Activated CD4-positive, CD25-positive, alpha-beta regulatory T cell treated with anti-CD3 and anti-CD28 coated beads, Interleukin-2, amount 50 U/mL, for 24 hours (primary cell): ENCODE measurements at places on chromosomes 1 and 21.

DNA sequence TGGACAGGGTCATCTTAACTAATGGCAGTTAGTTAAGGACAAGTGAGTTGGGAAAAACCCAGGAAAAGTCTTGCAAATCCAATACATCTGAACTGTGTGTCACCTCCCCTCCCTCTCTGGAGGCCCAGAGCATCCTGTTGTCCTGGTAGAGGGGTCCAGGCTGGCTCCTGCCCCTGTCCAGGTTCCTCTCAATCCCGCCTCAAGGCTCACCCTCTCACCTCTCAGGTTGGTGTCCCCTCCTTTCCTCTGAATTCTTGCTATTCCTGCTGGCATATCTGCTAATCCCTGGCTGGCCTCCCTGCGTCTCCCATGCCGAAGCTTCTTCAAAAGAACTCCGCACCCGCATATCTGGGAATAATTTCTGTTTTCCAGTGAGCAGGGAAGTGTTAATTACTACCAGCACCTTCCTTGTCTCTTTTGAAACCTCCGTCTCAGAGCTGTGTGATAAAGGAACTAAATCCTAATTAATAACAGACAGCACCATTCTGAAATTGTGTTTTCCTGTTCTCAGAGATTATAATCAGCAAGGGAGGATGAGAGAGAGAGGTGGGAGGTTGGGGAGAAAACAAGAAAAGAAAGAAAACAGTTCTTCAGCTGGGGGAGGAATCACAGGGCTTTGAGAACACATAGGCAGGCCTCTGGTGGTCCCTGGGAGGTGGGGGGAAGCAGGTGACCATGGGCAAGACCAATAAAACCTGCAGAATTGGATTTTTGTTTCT is 568.0 kb downstream of the PTPRU start:
- ATAC-seq = no peak

GRCh38 chr1:204647114-204647804 is 38.3 kb downstream of the LRRN2 start:
- peak; percentile 62 for ATAC-seq

DNA sequence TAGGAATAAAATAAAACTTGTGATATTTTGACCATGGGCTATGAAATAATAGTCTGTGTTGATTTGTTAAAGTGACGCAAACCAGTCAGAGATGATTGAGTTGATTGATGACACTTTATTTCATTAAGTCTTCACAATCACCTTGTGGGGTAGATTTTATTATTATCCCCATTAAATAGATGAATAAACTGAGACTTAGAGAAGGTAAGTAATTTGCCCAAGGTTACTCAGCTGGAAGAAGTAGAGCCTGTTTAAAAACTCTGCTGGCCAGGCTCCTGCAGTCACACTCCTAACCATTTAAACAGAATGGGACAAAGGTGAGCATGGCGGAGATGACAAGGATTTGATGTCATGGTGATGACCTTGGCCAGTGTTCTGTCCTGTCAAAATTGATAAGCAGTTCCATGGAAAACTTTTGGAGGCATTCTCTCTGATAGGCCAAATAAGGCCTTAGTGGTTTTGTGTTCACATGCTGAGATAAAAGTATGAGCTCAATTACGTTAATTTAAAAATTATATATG is 22.7 kb upstream of the MCOLN3 start:
- no peak for ATAC-seq

DNA sequence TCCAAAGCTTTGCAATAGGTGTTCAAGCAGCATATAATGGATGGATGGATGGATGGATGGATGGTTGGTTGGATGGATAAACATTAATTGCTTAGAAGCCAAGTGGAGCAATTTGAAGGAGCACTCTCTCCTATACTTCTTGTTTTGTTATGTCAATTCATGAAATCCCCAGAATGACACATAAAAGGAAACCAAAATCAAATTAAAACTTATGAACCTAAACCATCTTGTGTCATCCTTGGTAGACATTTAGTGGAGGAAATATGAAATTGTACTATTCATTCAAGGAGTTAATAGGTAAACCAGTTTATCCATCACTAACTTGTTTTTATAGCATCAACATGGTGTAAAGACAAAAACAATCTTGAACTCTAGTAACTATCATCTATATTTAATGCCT is 122.5 kb downstream of the NR5A2 start:
- ATAC-seq = no peak

DNA sequence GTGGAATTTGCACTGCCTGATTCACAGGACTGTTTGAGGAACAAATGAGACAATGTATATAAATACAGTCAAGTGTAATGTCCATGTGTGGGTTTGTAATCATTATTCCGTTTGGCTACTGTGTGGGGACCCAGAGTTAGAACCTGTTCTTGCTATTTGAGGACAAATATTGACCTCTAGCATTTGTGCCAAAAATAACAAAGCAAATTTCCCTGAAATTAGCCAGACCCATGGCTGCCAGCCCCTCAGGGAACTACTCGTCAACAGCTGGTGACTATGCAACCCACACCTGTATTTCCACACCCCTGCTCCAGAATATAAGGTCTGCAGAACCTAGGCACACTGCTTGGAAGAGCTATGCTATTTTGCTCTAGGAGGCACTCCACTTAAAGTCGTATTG is 70.7 kb downstream of the KCNJ6 start:
- no peak for ATAC-seq

DNA sequence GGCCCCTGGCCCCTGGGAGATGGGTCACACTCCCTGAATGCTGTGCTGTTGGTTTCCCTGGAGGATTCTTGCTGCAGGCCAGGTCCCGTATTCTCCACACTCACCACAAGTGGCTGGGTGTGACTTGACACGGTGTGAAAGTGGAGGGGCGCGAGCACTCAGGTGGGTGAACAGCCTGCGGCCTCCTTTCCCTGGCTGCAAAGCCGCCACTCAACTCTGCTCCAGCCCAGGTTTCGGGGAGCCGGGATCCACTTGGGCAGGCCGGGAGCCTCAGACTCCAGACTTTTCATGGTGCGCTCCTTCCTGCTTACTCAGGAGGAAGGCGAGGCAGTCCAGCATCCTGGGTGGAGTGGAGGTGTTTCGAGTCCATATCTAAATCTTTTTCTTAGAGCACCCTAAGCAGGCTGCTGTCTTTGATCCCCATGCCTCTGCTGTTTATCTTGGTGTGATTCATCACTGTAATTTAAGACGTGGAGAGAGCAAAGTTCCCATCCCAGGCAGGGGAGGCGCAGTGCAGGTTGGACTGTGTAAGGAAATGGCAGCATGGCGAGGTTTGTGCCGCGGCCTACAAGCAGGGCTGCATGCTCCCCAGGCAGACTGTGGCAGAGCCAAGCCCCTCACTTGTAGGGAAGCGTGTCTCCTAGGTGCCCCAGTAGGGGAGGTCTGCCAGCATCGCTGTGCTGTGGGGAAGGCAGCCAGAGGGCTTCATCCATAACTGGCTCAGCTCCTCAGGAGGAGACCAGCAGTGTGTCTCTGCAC is 29.6 kb downstream of the VANGL1 start:
- ATAC-seq = no peak

- no peak for ATAC-seq
Measured at GRCh38 chr1:220441211-220441610, 86.7 kb upstream of the MARK1 start.

DNA sequence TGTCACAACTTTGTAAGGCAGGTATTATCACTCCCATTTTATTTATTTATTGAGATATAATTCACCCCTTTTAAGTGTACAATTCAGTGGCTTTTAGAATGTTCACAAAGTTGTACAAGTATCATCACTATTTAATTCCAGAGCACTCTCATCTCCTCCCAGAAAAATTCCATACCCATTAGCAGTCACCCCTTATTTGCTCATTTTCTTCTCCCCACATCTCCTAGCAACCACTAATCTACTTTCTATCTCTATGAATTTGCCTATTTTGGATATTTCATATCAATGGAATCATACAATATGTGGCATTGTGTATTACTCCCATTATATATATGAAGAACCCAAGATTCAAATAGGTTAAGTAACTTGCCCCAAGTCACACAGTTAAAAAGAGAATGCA is 7.0 kb downstream of the DSTYK start:
- no peak for ATAC-seq

DNA sequence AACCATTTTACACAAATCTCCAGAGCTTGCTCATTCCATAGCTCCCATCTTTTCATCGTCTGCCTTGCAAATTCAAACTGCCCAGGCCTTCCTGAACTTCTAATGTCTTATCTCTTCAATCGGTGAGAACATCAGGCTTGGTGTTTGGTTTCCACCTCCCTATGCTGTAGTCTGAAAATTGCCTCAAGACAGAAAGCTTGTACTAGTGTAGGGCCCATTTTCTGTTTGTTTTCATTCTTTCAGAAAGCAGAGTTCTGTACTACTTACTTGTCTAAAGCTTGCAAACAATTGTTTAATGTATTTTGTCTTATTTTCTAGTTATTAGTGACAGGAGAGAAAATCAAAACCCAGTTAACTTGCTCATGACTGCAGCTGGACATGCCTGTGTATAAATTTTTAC is 16.8 kb downstream of the HOOK1 start:
- no peak for ATAC-seq

DNA sequence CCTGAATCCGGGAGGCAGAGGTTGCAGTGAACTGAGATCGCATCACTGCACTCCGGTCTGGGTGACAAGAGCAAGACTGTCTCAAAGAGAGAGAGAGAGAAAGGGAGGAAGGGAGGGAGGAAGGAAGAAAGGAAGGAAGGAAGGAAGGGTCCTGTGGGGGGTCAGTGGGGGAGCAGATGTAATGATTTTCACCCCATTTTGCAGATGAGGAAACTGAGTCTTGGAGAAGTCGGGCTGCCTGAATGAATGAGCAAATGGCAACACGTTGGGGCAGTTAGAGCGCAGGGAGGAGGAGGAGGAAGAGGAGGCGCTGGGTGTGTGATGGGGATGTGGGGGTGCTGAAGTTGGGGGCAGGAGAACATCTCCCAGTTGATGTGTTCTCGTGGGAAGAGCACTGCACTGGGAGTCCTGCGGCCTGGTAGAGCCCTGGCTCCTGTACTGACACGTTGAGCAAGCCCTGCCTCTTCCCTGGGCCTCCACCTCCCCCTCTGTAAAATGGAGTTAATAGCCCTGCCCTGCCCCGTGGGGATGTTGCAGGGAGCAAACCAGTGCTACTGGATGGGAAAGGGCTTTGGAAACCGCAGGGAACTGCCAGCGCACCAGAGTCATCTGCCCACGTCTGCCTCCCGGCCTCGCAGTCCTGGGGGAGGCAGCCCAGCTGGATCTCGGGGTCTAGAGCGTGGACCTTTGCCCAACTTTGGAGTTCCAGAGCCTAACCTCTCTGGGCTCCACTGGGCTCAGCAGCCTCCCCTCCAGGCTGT is 103.2 kb upstream of the CASZ1 start:
- no peak for ATAC-seq

DNA sequence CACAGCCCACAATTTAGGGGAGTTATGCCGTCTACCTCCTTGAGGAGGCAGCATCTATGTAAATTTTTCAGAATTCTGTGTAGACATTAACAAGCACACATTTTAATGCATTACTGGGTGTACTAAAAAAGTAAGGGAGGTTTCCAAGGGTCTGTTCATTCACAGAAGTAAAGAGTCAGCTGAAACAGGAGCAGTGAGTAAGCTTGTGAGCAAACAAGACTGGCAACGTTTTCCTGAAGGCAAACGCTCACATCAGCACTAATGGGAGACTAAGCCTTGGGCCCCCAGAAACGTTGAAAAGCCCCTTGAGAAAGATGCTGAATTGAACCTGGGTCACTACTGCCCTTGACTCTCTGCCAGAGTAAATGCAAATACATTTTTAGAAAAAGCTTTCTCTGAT is 25.7 kb downstream of the RPRD2 start:
- no peak for ATAC-seq

GRCh38 chr21:24367936-24368335 is 1239.3 kb downstream of the MRPL39 start:
- no peak for ATAC-seq

DNA sequence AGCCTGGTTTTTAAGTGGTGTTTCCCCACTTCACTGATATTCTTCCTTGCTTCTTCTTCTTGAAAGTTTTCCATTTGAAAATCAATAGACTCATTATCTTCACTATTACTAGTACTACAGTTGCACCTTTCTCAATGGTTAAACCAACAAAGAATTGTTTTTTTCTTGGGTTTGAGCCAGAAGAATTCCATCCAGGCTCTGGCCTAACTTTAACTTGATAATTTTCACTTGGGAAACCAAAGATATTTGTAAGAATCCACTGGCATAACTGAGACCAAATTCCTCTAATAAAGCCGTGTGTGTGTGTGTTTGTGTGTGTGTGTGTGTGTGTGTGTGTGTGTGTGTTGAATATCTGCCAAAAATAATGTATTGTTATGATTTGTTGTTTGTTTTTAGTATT is 103.2 kb downstream of the SGIP1 start:
- no peak for ATAC-seq

GRCh38 chr1:53327182-53327913 is 522 bp downstream of the LRP8 start:
- ATAC-seq = no peak

DNA sequence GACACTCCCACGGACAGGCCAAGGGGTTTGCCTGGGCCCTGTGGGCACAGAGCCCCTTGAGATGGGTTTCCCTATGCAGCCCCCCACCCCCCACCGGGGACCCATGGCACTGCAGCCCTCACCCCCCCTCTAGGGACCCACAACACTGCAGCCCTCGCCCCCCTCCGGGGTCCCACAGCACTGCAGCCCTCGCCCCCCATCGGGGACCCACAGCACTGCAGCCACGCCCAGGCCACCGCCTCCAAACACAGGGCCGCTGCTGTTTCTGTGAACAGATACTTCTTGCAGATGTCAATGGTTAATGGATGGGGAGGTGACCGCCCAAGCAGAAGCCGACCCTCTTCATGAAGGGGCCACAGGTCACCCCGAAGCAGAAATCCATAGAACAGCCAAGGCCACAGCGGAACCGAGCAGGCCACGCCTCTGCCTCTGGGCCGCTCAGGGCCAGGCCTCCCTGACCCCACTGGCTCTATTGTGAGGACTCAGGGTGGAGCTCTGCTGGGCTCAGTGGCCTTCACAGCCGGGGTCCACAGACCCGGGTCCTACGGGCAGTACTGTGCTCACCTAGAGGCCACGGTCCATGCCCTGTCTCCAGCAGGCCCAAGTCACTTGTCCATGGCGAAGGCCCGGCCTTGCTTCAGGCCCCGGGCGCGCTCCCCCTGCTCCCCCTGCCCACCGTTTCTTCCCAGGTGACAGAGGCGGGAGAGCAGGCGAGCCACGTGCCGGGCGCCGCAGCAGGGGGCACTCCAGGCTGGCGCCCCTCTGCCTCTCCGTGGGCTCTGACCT is 4.1 kb upstream of the POFUT2 start:
- no peak for ATAC-seq

DNA sequence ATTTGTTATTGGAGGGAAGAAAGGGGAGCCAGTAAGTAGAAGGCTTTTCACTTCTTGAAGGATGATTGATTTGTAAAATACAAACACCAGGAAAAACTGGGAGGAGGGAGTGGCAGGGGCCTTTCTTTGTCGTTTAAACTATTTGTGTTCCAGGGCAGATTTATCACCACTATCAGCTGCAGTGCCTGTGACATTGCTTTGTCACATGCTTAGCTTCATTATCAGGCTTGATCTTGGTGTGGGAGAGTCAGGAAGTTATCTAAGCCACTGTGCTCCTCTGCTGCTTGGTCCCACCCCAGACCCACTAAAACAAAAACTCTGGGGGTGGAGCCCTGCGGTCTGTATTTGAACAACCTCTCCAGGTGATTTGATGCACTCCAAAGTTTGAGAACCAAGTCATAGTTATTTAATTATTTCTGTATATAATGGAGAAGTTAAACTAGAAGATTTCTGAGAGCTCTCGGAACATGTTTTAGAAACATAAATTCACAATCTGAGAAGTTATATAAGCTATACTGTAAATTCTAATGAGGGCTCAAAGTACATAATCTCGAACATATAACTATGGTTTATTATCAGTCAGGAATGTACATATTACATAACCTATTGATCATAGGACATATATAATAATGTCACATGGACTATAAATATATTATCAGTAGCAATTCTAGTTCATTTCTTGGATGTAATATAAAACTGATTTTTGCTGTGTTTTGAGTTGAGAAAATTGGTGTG is 87.9 kb downstream of the CDC14A start:
- peak; percentile 83 for ATAC-seq
